CD4-positive, alpha-beta T cell treated with Interleukin-6 at 100 ng/mL for 8 hours (primary cell): ENCODE measurements at places on chromosomes 5 and 9.

DNA sequence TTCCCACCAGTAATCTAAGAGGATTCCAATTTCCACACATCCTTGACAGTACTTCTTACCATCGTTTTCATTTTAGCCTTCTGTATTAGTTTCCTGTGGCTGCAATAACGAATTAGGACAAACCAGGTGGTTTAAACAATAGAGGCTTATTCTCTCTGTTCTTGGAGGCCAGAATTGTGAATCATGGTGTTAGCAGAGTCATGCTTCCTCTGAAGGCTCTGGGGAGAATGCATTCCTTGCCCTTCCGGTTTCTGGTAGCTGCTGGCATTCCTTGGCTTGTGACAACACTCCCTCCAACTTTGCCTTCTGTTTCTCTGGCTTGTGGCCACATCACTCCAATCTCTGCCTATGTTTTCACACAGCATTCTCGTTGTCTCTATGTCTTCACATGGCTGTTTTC lies 23.5 kb downstream of the RIGI start:
- no peak for DNase-seq

DNA sequence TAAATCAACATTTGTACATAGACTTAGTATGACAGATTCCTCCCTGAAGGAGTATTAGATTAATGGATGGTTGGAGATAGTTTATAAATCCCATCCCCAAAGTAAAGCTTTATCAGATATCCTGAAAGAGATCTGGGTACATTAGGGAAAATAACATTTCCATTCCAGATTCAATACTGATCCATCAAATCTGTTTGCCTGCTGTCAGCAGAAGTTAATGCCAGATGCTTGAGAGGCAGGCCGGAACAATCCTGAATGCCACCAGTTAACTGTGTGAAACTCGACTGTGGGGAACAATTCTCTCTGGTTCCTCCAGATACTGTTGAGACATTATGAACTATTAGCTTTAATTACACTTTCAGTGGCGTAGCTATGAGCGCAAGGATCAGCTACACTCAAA lies 1166.8 kb downstream of the MAT2B start:
- DNase-seq: no peak

DNA sequence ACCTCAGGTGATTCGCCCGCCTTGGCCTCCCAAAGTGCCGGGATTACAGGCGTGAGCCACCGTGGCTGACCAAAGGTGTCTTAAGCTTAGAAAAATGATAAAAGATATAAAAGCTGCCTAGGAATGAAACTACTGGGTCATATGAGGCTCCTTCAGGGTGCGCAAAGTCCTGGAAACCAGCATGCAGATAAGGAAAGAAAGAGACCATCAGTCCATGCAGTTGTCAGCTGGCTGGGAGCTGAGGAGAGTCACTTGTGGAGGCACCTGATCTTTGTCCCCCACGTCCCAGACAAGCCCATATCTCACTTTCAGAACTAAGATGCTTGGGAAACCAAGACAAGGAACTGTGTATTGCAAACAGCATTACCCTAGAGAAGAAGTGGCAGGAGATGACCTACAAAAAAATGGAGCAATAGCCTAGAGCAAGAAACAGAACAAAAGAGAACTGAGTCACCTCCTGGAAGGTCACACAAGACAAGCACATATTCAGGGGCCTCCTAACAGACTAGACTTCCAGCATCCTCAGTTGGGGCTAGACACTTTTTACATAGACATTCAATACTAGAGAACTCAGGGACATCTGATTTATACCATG lies 2.8 kb upstream of the CCDC125 start:
- no peak for DNase-seq

GRCh38 chr5:173676375-173676774 lies 59.9 kb upstream of the BOD1 start:
- DNase-seq: no peak

- no peak for DNase-seq
Measured at GRCh38 chr9:98109052-98109451, 10.0 kb downstream of the TRIM14 start.

GRCh38 chr5:149605998-149606724 lies 24.9 kb downstream of the ARHGEF37 start:
- DNase-seq: no peak

DNA sequence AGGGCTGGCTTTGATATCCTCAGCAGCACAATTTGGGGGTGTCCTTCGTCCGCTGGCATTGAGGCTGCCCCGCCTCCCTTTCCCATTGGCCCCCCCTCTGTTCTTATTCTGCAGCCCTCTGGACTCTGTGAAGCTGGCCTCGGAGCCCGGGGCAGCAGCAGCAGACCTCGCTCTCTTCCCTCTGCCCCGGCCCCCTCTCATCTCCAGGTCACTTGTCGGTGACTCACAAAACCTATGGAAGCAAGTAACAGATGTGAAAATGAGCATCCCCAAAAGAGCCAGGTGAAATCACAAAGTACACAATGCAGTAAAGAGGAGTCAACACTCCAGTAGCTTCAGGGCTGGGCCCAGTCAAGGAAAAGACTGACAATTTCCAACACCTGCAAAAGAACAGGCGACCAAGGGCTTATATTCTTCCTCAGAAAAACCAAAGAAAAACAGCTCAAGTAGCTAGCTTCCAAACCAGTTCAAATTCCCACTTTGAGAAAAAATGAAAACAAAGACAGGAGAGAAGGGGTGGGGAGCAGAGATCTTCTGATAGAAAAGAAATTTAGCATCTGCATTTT lies 97.5 kb downstream of the ZNF608 start:
- DNase-seq: no peak

DNA sequence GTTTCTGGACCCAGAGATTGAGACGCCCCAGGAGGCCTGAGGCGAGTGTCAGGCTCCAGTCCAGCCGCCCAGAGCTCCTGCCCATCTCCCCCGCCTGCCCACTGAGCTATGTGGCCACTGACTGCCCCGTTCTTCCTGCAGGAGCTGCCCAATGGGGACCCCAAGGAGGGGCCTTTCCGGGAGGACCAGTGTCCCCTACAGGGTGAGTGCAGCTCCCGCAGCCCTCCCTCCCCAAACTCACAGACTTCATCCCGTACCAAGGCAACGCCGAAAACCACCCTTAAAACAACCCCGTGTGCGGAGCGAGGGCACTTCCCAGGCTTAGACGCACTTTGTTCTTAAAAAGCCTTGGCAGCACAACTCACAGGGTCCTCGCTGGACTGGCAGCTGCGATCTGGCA lies 23.4 kb downstream of the NKD2 start:
- no peak for DNase-seq

GRCh38 chr9:107894572-107895261 lies 405.1 kb upstream of the KLF4 start:
- no peak for DNase-seq

DNA sequence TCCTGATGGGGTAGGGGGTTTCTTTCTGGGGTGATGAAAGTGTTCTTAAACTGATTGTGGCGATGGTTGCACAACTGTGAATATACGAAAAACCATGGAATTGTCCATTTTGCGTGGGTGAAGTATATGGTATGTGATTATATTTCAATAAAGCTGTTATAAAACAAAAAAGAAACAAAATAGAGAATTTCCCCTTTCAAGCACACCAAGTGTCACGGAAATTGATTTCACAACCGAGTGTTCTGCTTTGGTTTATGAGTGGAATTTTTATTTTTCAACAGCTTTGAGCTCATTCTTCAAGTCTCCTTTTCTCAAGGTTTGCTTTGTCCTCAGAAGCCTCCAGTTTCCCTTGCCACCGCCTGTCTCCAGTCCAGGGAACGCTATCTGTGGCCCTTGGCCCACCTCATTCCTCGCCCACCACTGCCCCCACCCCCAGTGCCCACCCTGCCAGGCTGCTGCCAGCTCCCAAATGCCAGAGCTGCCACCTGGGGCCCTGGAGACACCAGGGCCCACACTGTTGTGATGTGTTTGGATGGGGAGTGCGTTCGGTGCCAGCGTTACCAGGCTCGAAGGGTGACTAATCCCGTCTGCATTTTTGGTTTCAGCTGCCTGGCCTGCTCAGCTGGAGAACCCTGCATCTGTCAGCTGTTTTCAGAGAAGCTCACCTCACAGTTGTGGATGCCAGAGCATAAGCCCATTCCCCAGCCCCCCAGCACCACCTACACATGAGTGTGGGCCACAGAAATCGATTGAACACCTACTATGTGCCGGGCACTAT lies 30.4 kb downstream of the DUSP1 start:
- no peak for DNase-seq

- no peak for DNase-seq
Measured at GRCh38 chr5:45643056-45643455, 53.1 kb downstream of the HCN1 start.

DNA sequence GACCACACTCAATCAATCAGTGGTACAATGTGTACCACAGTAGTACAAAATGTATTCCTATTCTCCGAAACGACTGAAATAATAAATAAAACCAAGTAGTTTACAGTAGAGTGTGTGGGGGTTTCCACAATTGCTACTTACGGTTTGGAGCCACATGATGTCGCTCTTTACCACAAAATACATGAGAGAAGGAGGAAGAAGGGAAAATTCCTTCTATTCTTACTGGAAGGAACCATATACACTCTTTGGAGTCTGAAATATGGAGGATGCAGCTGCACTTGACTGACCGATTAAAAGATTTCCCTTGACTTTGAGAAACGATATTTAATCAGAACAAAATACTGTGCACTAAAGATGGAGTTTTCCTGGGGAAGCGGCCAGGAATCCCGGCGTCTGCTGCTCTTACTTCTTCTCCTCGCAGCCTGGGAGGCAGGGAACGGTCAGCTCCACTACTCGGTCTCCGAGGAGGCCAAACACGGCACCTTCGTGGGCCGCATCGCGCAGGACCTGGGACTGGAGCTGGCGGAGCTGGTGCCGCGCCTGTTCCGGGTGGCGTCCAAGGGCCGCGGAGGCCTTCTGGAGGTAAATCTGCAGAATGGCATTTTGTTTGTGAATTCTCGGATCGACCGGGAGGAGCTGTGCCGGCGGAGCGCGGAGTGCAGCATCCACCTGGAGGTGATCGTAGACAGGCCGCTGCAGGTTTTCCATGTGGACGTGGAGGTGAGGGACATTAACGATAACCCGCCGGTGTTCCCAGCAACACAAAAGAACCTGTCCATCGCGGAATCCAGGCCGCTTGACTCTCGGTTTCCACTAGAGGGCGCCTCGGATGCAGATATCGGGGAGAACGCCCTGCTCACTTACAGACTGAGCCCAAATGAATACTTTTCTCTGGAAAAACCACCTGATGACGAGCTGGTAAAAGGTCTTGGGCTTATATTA lies at the start of gene PCDHA4:
TSS of gene PCDHA4 (plus strand) at position 235 of the 942 bp plus-strand sequence.
- DNase-seq: no peak

DNA sequence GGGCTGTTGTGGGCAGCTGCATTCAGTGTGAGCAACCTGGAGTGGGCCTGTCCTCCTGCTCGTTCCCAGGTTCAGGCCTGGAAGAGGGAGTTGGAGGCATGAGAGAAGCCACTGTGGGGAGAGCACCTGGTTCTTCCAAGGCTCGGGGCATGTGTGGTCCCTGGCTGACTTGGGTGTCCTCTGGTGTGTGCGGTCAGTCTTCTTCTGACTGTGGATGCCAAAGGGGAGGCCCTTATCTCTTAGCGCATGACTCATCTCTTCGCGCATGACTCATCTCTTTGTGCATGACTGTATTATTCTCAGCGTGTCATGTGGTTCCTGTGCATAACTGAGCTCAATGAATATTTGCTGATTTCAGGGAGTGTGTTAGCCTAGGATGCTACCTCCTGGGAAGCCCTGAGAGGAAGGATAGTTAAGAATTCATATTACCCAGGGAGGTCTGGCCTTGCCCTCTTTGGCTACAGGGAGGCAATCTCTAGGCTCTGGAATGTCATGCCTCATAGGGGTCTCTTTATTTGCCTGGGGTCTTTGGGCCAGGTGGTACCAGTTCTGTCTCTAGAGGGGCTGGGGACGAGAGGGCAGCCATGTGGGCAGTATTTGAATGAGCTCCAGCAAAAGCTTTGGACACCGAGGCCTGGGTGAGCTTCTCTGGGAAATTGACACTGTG lies 188.7 kb downstream of the HSPA4 start:
- DNase-seq: no peak

GRCh38 chr9:33246269-33246860 lies 6.4 kb downstream of the SPINK4 start:
- DNase-seq: no peak
